T-helper 17 cell (primary cell): ENCODE measurements at places on chromosomes 12 and 14.

GRCh38 chr12:39603065-39603464 lies 16.5 kb downstream of the ABCD2 start:
- DNase-seq, result no peak

DNA sequence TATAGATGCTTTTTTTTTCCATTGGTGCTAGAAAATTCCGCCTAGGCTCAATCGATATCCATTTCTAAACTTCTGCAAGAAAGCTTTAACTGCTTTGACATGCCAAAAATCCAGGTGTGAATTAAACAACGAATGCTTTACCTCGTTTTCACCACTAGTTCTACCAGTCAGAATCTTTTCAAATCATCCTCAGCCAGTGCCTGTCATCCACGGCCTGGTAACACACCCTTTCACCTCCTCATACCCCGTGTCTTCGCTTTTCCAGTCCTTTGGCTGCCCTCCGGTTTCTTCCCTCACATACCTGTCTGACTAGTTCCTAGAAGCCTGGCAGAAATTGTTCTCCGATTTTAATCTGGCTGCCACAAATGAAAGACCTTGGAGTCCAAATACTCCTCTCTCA lies 1.4 kb upstream of the PHC1 start:
- no peak for DNase-seq

GRCh38 chr12:57892232-57892972 lies 45.9 kb upstream of the CTDSP2 start:
- DNase-seq, result no peak

DNA sequence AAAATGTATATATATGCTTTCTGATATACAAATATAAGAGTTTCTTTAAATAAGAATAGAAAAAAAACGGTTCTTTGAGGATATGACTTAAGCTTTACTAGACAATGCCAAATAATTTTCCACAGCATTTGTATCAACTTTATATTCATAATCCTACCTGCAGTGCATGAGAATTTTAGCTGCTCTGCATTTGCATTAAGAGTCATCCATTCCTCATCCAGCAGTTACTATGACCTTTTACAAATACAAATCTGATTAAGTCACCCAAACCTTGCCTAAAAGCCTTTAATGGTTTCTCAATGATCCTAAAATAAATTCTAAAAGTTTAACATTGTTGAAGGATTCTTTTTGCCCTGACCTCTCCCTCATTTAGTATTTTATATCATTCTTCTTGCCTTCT lies 116.5 kb downstream of the MGAT4C start:
- DNase-seq, result no peak

DNA sequence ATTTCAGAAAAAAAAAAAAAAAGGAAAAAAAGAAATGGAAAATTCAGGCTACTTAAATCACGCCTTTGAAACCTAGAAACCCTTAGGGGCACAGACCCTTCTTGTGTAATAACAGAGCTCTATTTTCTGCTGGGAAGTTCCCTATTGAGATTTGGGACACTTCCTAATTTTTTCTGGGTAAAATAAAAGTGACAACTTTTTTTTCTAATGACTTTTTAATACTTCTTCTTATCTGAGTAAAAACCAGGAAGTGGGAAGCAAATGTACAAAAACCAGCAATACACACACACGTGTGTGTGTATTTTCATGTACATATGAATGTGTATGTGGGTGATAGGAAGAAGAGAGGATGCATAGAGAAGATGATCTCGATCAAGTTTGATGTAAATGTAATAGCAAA lies 35.8 kb downstream of the ETV6 start:
- no peak for DNase-seq

GRCh38 chr14:59823179-59823578 lies 47.4 kb downstream of the RTN1 start:
- no peak for DNase-seq

GRCh38 chr14:100037353-100037752 lies 27.9 kb upstream of the EVL start:
- DNase-seq, result no peak

DNA sequence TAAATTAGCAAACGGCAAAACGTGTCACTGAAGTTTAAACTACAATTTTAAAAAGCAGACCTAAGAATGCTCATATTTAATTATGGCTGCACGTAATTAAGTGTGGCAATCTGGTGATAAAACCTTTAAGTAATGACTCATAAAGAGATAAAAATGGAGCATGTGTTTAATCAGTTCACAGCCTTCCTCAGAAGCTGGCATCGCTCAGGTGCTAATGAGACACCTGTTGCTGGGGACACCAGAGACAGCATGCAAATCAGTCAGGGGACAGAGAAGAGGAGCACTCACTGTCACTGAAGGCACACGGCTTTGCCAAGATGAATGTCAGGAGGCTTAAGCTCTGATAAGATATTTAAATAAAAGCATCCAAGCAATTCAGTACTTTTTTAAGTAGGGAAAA lies 840.3 kb downstream of the GALC start:
- no peak for DNase-seq

DNA sequence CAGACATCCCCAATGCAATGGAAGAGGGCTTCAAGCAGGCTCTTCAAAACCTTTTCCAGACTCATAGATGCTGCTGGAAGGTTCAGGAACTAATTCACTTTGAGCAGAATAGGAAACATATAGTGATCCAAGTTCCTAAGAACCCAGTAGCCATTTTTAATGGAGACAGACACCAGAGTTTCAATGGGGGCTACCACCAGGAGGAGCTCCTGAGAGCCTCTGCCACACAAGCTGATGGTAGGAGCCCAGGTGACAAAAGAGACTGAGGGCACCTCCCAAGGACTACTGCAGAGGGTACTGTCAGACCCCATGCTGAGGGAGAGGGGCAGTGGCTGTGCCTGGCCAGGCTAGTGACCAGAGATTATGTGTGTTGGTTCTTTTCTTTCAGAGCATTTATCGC lies 45.9 kb downstream of the IFNG start:
- DNase-seq, result peak; percentile 14

GRCh38 chr12:118288174-118288573 lies 84.5 kb downstream of the TAOK3 start:
- no peak for DNase-seq

GRCh38 chr12:19801941-19802340 lies 362.6 kb downstream of the AEBP2 start:
- DNase-seq, result no peak

- no peak for DNase-seq
These were observed 303.7 kb upstream of the DIO3 start for GRCh38 chr14:101257551-101257950.

DNA sequence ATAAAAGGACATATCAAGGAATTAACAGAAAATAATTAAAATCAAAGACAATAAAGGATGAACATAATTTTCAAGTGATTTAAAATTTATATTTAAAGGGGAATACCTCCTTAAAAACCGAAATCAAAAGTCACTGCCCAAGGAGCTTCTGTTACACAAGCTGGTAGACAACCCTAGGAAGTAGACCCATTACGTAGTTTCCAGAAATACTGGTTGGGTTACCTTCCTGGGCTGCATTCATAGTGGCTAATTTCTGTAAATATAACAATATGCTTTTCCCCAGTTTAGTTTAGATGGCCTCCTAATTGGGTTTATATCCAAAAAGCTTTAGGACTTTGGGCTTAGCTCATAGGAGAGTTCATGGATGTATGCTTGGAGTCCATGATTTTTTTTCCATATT lies 2.1 kb upstream of the EDDM3A start:
- no peak for DNase-seq

DNA sequence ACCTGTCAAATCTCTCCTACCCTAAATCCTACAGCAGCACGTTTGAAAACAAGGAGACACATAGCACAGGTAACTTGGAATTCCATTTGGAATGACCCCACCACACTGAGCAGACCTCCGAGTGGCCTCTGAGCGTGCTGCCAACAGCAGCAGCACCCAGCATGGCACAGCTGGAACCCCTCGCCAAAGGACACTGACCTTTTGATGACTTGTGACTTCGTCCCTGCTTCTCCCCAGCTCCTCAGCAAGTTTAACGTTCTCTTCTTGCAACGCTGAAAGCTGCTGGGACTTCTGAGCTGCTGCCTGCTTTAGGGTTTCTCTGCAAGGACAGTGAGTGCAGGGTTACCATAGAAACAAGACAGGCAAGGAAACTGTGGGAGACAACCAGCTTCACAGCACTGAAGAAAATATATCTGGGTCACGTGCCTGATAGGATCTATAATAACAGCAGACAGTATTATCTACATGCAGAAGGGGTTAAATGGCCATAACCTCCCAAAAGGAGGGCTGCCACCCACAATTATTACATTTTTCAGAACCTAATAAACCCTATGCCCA lies 43.3 kb upstream of the VPS33A start:
- no peak for DNase-seq

- DNase-seq, result no peak
These were observed 3.8 kb downstream of the TRAF3 start for GRCh38 chr14:102781063-102781462.

DNA sequence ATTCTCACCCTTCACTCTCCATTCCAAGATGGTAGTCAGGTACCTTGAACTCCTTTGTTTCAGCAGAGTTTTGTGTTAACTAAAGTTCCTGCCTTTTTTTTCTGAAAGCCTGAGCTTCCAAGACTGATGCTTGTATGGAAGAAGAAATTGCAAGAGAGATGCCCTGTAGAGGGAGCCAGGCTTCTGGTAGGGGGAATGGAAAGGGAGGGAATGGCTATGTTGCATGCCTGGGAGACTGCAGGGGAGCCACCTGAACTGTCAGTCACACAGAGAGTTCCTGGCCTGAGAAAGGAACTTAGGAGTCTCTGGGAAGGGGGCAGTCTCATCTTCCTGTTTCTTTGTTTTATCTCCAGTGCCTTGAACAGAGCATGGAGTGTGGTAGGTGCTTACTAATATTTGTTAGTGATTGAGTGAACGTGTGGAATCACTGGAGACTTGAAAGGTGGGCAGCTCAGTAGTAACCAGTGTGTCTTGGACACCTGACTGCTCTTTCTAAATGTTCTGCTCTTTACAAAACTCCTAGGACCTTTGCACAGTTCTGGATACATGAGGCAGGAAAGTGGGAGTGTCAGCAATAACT lies 132.2 kb downstream of the ANO4 start:
- DNase-seq, result no peak

DNA sequence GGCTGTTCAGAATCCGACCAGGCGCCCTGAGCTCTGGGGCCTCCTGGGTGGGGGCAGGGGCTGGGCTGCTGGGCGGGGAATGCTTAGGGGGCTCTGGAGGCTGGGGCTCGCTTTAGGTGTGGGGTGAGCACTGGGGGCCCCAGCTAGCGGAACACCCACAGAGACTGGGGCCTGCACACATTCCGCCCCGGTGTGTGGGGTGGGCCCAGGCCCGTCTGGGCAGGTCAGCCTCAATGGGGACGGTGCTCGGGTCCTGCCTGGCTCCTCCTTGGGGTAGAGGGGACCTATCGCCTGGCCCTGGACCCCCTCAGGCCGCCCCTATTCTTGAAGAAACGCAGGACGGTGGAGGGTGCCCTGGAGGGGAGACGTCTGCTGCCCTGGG lies 364.8 kb downstream of the TMEM121 start:
- DNase-seq, result peak; percentile 5

DNA sequence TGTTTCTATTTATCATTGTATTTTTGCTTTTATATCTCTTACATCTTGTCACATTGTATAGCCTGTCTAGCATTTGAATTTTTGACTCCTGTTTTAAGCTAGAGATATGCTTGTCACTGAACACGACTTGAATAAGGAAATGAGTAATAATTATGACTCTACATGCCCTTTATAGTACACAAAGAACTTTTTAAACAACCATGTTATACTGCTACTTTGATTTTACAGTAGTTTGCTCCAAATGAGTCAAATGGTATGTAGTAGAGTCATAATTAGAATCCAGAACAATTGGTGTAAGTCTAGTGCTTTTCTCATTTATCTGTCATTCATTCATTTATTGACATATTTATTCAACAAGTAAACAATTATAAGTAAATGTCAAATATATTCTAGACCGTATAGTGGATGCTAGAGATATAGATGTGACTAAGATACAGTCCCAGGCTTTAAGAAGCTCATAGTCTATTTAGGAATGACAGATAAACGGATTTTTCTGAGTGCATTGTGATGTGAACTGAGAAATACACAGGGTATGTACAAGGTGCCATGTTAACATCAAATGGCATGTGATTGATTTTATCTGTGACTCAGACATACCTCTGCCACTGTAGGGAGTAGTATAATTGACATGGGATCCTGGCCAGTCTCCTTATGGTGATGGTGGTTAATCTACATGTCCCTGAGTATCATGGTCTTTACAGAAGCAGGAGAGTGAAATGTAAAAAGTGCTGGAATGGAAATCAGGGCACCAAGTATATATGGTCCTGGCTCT lies 799.7 kb downstream of the DIO2 start:
- DNase-seq, result no peak

DNA sequence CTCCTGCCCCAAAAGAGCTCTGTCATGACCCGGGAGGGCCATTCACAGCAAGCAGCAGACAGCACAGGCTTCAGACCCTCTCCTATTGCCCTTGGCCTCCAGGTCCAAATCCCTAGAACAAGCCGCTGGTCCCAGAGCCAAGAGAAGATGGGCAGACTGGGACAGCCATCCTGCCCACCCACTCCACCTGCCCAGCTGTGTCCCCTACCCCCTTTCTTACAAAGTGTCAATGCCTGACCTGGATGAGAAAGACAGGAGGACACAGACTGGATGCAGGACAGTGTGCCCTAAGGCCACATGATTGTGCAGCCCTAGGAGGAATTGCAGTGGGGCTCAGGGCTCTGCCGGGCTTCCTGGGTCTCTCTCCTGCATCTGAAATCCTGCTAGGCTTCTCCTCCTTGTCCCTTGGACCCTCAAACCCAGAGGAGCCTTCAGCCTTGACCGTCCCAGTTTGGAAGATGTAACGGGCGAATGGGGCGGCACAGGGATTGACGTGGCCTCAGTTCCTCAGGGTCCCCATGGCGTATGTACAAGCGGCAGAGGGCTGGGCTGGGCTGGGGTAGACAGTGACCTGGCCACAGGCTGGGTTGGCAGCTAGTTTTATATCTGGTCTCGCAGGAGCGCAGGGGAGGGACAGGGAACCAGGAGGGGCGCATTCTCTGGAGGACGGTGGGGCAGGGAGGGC lies 27.1 kb upstream of the BCDIN3D start:
- DNase-seq, result no peak

- no peak for DNase-seq
These were observed 16.1 kb downstream of the BTBD7 start for GRCh38 chr14:93316716-93317115.
